ENCODE measurements at places on chromosomes 12 and 14. TPM values are rescaled to one million over a fixed set of nuclear protein-coding genes. Genes with fewer than 3 reads are reported as not detected.

SSTR1 gene
- polyA plus RNA-seq: 2.3 TPM

DNA sequence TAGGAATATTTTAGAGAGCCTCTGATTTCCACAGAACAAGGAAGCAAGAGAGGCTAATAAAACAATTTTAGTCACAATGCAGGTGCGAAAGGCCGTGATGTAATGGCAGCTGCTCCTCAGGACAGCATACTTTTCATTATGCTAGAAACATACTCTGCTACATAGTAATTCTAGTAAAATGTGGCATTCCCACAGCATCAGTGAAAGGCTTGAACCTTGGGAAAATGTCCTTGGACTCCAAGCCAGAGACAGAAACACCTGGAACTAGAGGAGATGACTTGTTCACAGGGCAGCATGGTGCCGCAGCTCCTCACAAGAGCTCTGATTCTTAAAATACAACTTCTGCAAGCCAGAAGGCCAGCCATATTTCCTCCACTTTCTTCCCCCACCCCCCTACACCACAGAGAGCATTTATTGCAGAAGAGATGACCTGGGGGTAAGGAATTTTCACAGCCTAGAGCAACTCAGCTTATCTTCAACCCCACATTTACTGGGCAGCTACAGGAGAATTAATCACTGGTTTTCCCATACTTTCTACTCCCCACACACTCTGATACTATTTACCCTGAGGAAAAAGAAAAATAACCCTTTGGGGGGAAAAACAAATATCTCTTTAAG, 15.8 kb downstream of the ABCC9 start:
- no peak for DNase-seq

DNA sequence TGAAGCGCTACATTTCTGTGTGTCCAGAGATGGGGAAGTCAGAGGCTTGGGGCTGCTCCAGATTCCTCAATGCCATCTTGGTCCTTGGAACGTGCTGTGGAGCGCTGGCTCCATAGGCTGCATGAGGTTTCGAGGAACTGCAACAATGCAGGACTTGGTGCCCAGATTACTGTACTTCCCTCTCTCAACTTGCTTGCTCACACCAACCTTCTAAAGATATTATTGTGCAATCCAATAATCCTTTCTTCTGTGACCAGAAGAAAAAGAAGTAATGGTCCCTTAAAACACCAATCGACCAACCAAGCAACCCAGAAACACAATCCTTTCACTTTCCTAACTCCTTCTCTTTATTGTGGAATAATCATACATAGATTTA, 3.7 kb downstream of the PRICKLE1 start:
- DNase-seq: no peak

DNA sequence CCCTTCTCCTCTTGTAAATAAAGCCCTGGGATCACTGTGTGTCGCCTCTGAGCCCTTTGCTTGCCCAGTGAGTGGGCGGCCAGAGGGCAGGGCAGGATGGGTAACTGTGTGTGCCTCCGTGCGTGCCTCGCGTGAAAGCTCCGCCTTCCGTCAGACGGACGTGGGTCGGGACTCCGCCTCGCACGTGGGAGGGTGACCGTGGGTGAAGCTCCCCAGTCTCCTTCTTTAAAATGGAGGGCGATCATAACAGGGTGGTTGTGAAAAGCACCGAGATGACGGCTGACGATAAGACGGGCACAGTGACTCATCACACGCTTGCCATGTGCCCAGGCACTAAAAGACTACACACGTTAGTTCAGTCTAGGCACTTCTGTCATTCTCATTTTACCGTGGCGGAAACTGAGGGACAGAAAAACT, 9.2 kb downstream of the PHB2 start:
- DNase-seq: no peak
